ENCODE measurements at places on chromosomes 16 and 17.
A peak's percentile ranks its signal among the peaks of the same experiment; 100 is the strongest.

- DNase-seq = peak; percentile 77
Measured at GRCh38 chr17:74368341-74369081, 1.2 kb downstream of the GPR142 start.

GRCh38 chr16:78641433-78641832 lies 542.0 kb downstream of the WWOX start:
- no peak for DNase-seq

- DNase-seq = no peak
Measured at GRCh38 chr17:50303051-50303450, 28.8 kb downstream of the TMEM92 start.

DNA sequence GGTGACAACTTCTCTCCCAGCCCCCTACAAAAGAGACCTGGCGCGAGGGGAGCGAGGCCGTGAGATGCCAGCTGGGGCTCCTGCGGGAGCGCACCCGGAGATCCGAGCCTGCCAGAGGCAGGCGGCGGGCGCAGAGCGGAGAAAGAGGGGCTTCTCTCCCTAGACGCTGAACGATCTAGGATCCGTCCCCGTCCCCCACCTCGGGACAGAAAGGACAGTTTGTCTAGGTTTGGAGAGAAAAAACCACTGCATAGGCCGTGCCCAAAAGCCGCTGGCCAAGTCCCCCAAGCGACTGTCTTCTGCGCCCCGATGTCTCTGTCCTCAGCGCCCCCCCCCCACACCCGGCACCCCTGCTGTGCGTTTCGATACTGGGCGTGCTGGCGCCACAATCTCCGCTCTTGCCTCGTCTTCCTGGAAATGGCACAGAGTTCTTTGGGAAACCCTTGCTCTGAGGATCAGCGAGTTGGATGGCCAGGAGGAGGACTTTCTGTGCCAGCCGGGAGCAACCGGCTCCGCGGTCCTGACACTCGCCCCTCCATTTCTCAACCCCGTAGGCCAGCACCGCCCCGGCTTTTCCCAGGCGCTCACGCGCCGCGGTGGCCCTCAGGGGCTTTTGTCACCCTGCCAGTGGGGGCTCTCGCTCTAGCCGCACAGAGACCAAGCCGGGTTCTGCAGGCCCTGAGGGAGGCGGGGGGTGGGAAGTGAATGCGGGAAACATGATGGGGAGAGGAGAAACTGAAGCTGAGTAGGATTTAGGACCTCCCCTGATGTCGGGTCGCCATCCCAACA lies 1.0 kb downstream of the SSTR2 start:
- DNase-seq = no peak

DNA sequence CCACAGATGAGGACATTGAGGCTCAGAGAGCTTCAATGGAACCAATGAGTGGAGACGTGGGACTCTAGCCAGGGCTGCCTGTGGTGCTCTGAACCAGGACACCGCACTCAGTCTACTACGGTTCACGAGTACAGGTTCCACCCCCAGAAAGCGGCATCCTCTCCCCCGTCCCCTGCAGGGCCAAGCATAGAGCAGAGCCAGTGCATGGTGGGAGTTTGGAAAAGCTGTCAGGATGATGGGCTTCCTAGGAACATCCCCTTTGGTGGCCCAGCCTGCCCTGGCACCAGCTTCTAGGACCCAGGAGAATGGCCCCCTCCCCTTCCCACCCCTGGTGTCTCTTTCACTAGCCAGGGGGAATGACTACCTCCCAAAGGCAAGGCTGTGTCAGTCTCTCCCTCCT lies 8.4 kb downstream of the ZNF319 start:
- DNase-seq = no peak

DNA sequence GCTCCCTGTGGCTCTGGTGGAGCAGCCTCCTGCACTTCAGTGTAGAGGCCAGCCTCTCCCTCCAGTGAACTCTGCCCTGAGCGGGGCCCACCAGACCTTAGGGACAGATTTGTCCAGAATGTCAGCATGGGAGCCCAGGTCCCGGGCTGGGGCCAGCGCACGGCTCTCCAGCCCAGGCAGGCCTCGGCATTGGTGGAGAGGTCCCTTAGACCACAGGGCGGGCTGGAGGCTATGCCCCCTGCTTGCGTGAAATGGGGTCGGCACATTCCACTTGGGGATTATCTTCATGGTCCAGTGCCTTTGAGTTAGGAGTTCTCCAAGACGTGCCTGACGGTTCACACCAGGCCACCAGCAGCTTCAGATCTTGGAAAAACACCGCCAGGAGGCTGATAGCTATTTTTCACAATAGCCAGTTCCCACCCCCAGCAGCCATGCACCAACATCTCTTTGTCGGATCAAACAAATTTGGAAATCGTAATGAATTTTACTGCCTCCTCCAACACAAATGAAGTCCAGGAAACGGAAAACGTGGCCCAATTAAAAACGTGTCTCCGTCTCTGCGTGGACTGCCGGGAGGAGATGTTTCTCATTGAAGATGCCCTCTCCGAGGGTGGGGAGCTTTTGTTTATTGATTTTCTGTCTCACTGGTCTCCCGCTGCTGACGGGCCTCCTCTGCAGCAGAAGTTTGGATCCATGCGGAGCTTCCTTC lies 110.0 kb upstream of the CIBAR2 start:
- no peak for DNase-seq

DNA sequence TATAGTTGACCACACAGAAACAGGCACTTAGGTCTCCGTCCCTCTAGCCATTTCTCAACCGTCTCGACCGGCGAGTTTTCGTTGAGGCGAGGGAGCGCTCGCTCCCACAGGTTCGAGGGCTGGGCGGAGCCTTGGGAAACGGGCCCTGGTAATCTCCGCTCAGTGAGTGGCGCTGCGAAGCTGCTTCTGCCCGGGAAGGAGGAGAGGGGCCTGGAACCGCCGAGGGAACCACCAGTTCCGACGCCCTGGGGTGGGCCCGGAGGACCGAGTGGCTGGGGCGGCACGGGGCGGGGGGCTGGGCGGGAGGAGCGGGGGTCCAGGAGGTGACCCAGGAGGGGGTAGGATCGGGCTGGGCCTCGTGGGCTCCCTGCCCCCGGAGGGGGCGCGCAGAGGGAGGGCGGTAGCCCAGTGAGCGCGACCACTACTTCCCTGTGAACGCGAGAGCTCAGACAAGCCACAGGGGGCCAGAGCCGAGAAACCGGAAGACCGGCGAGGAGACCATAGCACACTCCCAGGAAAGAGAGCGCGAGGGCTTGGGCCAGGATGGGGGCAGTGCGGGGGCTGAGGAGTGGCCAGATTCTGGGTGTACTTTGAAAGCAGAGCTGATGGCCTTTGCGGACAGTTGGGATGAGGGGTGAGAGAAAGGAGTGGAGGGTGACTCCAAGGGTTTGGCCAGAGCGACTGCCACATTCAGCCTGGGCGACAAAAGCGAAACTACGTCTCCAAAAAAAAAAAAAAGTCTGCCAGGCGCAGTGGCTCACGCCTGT lies 29.9 kb upstream of the ARL4D start:
- DNase-seq = peak; percentile 64

DNA sequence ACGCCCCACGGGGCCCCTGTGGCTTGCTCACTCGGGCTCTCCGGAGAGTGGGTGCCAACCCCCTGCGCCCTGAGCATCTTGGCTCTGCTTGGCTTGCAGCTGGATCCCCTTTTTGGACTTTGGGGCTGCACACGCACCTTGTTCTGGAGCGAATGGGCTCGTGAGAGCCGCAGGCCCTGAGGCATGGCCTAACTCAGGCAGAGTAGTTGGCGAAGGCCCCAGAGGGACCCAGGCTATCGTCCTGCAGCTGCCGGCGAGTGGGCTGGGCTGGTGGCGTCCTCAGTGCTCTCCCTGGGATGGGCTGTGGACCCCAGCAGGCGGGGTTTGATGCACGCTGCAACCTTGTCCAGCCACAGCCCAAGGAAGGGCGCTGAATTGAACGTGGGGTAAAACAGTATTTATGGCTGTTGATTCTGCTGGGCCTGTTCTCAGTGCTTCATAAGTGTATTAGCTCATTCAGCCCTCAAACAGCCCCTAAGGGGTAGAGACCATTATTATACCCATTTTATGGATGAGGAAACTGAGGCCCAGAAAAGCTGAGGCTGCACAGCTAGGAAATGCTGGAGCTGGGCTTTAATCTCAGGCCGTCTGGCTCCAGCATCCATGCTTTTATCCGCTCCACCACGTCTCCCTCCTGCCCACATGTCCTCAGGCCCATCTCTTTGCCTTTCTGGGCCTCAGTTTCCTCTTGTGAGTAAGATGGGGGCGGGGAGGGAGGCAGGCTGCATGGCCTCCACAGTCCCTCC lies 171.2 kb upstream of the CIBAR2 start:
- DNase-seq = no peak

- DNase-seq = no peak
Measured at GRCh38 chr17:65780111-65780510, 218.7 kb upstream of the AXIN2 start.

GRCh38 chr16:58099097-58099955 lies 29.9 kb downstream of the CFAP20 start:
- DNase-seq = no peak

- no peak for DNase-seq
Measured at GRCh38 chr16:14175086-14175485, 104.0 kb downstream of the MRTFB start.

- no peak for DNase-seq
Measured at GRCh38 chr16:82639263-82639662, 12.5 kb downstream of the CDH13 start.

DNA sequence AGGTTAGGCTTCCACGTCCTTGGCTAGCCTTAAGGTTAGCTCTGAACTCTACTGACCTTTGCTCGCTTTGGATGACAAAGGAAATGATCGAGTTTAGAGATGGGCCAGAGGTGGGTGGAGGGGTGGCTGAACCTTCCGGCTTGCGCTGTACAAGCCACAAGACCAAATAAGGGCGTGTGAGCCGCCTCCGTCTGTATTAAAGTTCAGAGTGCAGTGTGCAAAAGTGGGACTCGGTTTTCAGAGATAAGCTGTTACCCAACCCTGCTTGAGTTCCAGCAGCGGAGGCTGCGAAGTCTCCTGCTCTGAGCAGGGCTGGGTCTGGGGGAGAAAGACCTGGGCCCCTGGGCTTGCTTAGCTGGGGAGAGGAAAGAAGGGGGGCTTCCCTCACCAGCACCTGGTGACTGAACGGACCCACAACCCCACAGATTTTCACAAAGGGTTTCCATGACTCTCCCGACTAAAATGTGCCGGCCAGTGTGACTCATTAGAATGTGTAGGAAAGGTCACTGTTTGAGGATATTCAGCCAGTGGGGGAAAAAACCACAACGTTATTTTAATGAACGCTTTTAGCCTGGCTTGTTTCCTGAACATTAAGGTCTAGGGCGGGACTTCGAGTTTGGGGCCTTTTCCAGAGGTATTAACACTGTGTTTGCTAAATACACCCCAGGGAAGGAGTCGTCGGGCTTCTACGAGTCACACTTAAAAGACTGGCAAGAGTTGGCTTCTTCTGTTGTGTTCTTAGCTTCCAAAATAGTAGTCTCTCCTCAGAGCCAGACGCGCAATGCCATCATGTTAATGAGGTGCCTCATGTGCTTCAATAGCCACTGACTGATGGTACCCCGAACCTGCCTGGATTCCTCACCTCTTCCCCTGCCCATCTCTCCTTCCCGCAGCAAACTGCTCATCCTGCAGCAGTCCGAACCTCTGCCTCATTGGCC lies 67.0 kb downstream of the CENPV start:
- DNase-seq = peak; percentile 80

- DNase-seq = no peak
Measured at GRCh38 chr17:34797720-34798119, 163.5 kb downstream of the CCT6B start.

DNA sequence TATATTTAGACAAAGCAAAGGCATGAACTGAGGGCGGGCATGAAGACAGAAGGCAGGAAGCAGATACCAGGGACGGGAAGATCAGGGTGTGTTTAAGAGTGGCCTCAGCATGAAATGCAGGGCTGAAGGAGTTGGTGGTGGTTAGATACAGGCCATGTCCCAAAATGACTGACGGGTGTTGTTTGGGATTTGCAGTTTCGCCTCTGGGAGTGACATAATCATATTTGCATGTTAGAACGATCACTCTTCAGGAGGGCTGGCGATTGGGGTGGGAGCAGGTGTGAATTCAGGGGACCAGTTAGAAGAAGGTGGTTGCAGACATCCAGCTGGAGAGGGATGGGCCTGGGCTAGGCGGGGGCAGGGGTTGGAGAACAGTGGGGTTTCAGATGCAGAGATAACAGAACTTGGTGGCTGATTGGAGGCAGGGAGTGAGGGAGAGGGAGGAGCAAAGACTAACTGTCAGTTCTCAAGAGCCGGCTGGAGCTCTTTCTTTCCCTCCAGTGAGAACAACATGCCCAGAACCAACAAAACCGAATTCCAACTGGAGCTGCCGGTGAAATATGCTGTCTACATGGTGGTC lies 27.2 kb upstream of the ITGAX start:
- no peak for DNase-seq

- peak; percentile 15 for DNase-seq
Measured at GRCh38 chr16:75380870-75381269, 52.4 kb downstream of the CFDP1 start.

GRCh38 chr17:333626-334396 lies 18.8 kb downstream of the RPH3AL start:
- DNase-seq = no peak

DNA sequence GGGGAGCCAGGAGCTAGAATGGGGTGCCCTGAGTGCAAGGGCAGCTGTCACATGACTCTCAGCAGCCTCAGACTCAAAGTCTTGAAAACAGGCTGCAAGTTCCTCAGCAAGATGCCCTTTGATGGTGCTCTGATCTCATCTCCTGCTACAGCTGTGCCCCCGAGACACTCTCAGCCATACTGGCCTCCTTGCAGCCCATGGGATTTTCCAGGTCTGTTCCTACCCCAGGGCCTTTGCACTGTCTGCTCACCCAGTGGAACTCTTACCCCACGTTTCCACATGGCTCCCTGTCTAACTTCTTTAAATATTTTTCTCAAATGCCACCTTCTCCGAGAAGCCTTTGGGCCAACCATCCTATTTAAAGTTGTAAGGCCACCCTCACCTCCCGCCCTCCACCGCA lies 146.9 kb downstream of the C16orf95 start:
- DNase-seq = no peak

GRCh38 chr16:26091511-26091910 lies 399.8 kb downstream of the HS3ST4 start:
- no peak for DNase-seq

DNA sequence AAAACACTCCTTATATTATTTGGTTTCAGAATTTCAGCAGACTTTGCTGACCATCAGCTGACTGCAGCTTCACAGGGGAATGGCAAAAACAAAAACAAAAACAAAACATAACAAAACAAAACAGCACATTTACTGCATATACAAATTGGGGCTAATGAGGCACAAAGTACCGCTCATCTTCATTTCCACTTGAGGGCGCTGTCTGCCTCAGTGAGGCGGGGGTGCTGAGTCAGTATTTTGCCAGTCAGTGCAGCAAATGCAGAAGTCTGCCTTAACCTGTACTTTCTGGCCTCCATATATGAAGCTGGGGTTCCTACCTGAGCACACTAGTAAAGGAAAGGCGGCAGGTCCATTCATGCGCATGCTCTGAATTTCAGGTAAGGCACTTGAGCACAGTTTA lies 13.5 kb upstream of the DYNLRB2 start:
- DNase-seq = peak; percentile 49

DNA sequence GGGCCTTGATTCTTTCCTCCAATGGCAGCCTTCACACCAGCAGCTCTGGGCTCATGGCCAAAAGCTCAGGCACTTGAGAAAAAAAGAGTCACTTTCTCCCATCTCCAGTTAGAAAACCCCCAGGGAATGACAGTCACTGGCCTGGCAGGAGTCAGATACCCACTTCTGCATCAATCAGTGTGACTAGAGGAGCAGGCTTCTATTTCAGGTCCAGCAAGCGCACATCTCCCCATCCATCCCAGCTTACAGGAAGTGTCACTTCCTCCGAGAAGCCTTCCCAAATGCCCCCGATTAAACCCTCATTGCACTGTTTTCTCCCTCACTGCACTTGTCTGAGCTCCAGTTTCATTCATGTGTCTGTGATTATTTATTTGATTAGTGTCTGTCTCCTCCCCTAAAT lies 30.4 kb upstream of the CCL1 start:
- no peak for DNase-seq

Data from CD4-positive, alpha-beta T cell treated with Interleukin-2 at 100 ng/mL for 4 hours (primary cell).